ENCODE measurements at places on chromosomes 6 and 20.

DNA sequence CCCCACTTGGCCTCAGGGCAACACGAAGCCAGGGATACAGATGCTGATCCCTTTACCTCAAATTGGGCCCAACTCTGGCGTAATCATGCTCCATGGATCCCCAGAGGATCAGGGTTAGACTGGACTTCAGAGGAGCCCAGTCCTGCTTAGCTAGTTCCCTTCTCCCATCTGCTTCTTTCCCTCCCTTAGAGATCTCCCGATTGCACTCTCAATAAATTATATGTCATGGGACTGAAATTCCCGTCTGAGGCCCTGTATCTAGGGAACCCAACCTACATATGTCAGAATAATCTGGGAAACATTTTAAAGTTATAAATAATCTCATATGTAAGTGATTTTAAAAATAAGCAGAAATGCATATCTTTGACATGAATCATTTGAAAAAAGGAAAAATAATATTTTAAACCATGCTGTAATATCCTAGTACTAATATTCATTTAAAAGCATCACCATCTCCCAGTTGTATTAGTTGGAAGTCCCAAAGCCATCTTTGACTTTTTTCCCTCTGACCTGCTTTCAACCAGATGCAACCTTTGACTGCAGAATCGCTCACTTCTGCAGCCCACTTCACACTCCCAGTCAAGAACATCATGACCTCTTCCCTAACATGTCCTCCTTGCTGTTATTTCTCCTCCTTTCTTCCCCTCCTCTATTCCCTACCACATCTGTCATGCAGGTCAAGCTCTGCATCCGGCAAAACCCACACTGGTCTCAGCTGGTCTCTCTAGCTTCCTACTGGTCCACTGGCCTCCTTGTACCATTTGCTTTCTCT is 393.6 kb downstream of the BTBD3 start:
- no peak for DNase-seq

DNA sequence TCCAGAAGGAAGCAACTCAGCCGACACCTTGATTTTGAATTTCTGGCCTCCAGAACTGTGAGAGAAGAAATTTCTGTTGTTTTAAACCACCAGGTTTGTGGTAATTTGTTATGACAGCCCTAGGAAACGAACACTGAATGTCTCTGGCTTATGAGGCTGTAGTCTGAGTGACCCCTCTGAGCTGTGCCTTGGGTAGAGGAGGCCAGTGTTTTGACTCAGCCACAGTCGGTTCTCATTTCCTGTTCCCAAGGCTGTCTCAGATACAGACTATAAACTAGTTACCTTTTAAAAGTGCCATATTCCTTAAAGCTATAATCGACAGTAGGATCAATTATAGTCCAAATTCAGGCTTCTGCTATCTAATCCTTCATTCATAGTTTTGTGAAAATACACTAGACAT is 391.2 kb upstream of the MAP3K7 start:
- DNase-seq: no peak

DNA sequence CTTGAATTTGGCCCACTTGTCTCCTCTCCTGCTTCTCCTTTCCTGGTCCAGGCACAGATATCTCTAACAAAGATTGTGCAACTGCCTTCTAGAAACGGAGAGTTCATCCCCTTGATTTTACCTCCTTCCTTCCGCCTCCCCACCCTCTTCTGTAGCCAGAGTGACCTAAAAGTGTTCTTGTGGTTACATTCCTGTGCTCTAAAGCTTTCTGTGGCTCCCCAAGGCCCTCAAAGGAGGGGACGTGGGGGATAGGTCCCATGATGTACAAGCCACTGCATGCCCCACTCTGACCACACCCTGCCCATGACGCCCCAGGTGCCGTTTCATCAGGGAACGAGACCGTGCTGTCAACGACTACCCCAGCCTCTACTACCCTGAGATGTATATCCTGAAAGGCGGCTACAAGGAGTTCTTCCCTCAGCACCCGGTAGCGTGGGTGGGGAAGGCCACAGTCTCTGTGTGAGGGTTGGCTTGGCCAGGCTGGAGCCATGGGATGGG is 8.2 kb downstream of the CDC25B start:
- no peak for DNase-seq

GRCh38 chr6:139821676-139822223 is 447.3 kb upstream of the CITED2 start:
- DNase-seq: no peak

- no peak for DNase-seq
Observed at GRCh38 chr6:99661870-99662269, 55.2 kb downstream of the PRDM13 start.

DNA sequence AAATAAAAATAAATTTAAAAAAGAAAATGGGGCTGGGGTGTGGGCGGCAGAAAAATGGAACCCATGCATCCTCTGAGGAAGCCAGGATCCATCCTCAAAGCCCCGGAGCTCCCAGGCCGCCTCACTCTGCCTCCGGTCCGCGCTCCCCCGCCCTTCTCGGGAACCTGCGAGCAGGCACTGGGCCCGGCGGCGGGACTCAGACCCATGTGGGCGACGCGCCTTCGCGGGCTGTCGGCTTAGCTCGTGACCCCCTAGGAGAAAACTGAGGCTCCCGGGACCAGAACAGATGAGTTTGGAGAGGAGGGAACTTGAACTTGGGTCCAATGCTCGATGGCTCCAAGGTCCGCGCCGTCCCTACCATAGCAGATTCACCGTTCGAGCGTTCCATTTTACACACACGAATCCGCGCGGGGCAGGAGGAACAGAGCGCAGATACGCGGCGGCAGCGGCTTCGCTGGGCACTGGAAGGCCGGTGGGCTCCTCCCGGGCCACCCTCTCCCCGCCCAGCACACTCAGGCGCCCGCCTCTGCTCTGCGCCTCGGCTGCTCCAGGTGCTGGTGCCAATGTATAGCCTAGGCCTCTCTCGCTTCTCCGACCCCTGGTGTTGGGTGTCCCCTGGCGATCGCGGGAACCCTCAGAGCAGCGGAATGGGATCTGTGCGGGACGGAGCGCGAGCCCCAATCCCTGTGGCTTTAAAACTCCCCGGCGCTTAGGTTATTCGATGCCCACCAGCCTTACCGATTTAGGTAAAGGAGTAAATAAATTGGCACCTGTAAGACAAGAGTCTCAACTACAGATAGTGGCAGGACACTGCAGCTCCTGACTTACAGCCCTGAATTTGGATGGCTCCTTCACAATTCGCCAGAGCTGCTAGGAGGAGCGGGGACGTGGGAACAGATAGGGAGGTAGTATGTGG is 39.2 kb downstream of the DPPA5 start:
- DNase-seq: no peak

DNA sequence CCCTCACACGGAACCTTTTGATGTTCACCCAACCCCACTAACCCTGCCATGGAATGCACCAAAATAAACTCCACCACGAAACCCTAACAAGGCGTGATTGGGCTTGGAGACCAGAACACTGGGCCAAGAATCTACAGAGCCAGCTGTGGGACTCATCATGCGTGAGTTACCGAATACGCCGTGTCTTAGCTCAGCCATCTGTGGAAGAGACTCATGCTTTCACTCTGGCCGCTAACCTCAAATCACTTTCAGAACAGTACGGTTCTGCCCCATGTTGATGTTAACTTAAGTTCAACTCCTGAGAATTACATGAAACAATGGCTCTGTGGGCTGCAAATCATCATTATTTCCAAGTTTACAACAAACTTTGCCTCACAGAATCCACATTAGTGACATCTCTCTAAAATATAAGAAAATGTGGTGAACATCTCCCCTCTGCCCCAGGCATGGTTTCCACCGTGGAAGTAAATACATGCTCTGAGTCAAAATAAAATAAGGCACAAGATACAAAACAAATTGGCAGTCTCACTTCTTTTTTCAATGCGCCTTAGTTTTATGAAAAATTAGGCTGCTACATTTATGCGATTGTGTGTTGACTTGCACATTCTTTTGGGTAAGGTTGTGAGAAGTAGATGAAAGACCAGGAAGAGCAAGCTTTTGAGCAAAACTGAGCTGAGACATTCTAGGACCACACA is 308.9 kb upstream of the EXOC2 start:
- DNase-seq: no peak

DNA sequence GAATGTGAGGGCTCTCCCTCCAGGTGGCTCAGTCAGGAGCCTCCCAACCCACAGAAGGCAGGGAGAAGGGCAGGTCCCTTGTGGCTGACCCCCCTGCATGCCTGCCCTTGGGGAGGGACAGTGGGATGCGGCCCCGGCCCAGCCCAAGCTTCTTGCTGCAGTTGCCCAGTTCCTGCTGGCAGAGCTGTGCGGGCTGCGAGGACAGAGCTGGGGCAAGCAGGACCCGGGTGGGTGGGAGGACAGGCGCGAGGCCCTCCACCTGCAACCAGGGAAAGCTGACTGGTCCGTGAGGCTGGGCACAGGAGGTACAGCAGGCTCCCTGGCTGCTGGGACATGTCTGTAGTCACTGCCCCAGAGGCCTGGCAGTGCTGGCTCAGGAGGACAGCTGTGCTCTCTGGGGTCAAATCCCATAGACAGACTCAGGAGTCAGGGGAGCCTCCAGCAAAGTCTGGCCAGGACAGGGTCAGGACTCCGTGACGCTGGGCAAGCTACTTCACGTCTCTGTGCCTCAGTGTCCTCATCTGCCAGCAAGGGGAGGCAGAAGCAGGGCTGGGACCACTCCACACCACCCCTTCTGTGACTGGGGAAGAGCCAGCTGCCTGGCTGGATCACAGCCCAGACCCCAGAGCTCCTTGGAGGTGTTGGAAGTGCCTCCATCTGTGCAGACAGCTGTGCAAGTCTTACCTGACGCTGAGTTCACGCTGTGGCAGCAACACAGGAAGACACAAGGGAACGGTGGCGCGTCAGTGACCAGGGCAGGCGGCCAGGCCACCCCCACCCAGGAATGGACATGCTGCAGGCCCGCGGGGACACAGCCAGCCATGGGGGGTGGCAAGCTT is 13.0 kb downstream of the UCKL1 start:
- no peak for DNase-seq

Data from stimulated activated CD8-positive, alpha-beta memory T cell treated with anti-CD3 and anti-CD28 coated beads, Interleukin-7, amount 100 ng/mL, for 48 hours (primary cell).